CD4-positive, alpha-beta T cell treated with Interleukin-6 at 100 ng/mL for 8 hours (primary cell): ENCODE measurements at places on chromosomes 2 and 18.

- DNase-seq: no peak
Observed at GRCh38 chr18:6170604-6171003, 244.1 kb downstream of the L3MBTL4 start.

GRCh38 chr2:229586746-229587705, 127.3 kb downstream of the DNER start:
- DNase-seq: no peak

- DNase-seq: no peak
Observed at GRCh38 chr2:151823651-151824050, 4.6 kb downstream of the ARL5A start.

- no peak for DNase-seq
Observed at GRCh38 chr2:202355993-202356505, 20.1 kb upstream of the BMPR2 start.

DNA sequence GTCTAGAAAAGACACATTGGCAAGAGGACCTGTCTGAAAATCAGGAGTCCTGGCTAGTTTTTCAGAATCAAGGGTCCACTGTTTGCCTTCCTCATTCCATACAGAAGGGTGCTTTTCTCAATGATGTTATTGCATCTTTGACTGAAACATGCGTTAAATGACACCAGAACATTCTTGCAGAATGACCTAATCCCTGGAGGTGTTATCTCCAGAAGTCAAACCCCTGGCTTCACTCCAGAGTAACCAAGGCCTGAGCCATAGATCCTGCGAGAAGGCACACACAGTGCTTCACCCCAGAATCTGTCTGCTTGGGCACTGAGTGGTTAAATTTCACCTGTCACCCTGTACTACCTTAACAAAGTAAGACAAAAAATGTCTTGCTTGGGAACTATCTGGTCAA, 1055.2 kb upstream of the FANCL start:
- DNase-seq: no peak

DNA sequence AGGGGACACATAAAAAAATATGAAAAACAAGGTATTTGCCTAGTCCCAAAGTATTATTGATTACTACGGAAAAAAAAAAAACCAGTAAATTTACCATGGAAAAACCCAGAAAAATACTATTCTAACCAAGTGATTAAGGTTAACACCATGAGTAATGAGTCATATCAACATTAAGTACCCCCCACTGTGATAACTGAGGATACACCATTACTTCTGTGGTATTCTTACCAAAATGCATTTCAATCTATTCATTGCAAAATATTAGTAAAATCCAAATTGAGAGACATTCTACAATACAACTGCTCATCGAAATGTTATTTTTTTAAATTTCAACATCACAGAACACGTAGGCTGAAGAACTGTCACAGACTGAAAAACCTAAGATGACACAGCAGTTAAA, 669.8 kb downstream of the ZEB2 start:
- no peak for DNase-seq

DNA sequence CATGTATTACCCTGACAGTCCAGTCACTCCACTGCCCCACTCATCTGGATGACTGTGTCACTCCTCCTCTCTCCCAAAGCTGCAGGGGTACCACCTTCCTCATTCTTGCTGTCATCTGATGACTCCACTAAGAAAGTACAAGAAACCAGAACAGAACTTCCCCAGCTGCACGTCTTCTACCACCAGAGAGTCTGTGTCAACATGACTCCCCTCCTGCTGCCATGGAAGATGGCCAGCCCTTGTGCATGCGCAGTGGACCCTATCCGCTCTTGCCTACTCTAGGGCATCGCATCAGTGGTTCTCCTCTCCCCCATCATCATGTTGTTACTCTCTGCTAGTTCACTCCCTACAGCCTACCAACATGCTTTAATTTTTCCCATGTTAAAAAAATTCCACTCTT, 14.5 kb upstream of the ST8SIA3 start:
- no peak for DNase-seq

DNA sequence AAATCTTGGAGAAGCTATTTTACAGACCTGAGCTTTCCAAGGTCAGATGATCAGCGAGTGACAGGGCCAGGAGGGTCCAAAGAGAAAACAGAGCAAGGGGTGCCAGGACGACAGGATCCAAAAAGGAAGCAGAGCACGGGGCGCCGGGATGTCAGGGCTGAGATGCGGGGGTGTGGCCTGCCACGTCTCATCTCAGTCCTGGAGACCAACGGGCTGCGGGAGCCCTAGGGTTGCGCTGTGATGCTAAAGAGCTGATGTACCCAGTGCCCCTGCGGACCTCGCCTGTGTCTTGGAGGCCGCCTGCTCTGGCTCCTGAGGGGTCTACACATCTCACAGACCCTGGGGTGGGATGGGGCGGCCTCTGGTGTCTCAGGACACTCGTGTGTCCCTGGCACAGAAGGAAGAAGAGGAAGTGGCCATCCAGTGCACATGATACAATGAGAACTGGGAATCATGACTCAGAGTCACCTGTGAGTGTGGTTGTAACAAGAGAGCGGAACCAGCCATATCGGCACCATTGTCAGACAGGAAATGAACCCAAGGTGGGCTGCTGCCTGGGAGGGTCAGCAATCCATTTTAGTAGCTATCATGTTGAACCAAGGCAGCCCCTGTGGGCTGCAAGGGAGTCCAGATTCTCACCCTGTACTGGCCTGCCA, 97.8 kb downstream of the MYT1L start:
- DNase-seq: no peak

GRCh38 chr18:75654386-75654785, 226.9 kb upstream of the SMIM21 start:
- no peak for DNase-seq

- DNase-seq: no peak
Observed at GRCh38 chr2:42765686-42766085, 1.8 kb upstream of the OXER1 start.

- DNase-seq: no peak
Observed at GRCh38 chr2:231554748-231555545, 24.7 kb upstream of the NMUR1 start.
